ENCODE measurements at places on chromosomes 1 and 21. TPM values are rescaled to one million over a fixed set of nuclear protein-coding genes. Genes with fewer than 3 reads are reported as not detected.

The OR2M3 gene
- total RNA-seq = not detected

The OR2T3 gene
- total RNA-seq = not detected

The SMIM1 gene
- total RNA-seq = 5.3 TPM

The BEND5 gene
- total RNA-seq = 5.6 TPM

The IFI16 gene
- total RNA-seq = 3.4 TPM

DNA sequence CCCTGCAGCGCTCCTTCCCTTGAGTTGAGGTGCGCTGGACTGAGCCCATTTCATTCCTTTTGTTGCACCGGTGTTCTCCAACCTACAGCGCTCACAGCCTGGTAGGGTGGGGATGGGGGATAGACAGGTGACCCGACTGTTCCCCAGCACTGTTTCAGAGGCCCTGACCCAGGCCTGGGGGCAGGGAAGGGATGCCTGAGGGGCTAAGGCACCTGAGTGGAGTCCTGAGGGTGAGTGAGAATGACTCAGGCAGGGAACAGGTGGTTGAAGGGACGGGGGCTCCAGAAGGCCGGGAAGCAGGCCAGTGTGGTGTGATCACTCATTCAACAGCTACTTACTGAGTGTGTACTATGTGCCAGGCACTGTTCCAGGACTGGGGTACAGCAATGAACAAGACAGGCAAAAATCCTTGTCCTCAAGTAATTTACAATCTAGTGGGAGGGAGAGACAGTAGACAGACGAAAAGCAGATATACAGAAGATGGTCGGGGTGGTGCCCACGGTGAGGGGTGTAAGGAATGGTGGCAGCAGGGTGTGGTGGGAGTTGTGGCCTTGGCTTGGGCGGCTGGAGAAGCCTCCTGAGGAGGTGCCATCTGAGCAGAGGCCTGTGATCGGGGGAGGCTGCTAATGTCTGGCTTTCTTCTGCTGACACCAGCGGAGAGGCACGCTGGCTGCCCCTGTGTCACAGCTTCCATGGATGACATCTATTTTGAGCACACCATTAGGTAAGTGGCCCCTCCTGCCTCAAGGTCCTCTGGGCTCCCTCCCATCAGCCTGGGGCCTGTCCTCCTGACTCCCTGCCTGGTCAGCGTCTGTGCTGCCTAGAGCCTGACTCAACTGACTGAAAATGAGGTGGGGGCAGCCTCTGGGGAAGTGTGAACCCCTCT, 37.4 kb downstream of the ACOT11 start:
- peaks cover 3% of the 10 kb centered on the region for H3K4me1 ChIP-seq
- DNase-seq = no peak
- no peaks in the 10 kb centered on the region for H3K27me3 ChIP-seq
- no peak overlapping the region for H3K27ac ChIP-seq

GRCh38 chr1:24425441-24425840, 9.8 kb downstream of the NIPAL3 start:
- no peak overlapping the region for H3K27ac ChIP-seq
- no peak overlapping the region for H3K4me3 ChIP-seq
- no peaks in the 10 kb centered on the region for H3K4me1 ChIP-seq
- no peaks in the 10 kb centered on the region for H3K27me3 ChIP-seq

DNA sequence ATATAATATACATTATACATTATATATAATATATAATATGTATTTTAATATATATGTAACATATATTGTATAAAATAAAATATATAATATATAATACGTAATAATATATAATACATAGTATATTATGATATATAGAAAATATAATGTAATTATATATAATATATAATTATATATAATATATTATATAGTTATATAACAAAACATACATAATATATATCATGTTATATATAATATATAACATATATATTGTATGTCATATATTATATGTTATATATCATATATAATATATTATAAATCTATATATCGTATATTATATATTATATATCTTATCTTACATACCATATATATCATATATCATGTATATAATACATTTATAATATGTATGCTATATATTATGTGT, 248.2 kb upstream of the TPTE start:
- peaks cover 13% of the 10 kb centered on the region for H3K36me3 ChIP-seq
- no peak overlapping the region for H3K27ac ChIP-seq
- no peaks in the 10 kb centered on the region for H3K27me3 ChIP-seq
- DNase-seq = no peak

DNA sequence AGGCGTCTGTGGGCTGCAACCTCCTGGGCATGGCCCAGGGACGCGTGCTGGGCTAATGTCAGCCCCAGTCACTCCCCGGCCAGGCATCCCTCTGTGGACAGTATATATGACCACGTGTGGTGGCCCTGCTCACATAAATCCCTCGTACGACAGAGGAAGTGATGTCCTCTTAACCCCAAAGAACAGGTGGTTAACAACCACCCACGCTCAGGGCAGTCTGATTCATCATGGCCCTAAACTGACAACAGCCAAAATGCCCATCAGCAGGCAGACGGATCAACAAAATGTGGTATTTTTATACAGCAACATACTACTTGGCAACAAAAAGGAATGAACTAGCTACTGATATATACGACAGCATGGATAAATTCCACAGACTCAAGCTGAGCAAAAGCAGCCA, 51.0 kb downstream of the ECE1 start:
- H3K4me1 ChIP-seq = no peaks in the 10 kb centered on the region
- DNase-seq = no peak
- no peak overlapping the region for H3K27ac ChIP-seq
- peaks cover 15% of the 10 kb centered on the region for H3K36me3 ChIP-seq

GRCh38 chr1:2413495-2414296, 1.3 kb upstream of the PEX10 start:
- H3K27ac ChIP-seq = no peak overlapping the region
- H3K36me3 ChIP-seq = peaks cover 17% of the 10 kb centered on the region

DNA sequence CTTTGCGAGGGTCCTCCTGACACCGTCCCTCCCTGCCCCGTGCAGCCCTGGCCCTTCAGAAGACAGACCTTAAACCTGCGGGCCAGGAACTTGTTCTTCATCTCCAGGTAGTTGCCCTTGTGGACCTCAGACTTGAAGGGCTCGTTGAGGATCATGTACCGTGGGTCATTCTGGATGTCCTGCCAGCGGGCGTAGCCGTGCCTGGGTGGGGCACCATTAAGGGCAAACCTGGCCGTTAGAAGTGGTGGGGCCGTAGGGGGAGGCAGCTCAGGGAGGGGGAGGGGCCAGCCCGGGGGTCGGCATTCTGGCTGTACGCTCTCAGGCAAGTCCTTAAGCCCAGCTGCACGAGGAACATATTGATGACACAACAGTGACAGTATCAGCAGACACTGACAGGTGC, 64.6 kb downstream of the KCNAB2 start:
- DNase-seq = no peak
- no peaks in the 10 kb centered on the region for H3K27me3 ChIP-seq
- H3K4me1 ChIP-seq = no peaks in the 10 kb centered on the region
- H3K4me3 ChIP-seq = no peak overlapping the region
- H3K27ac ChIP-seq = no peak overlapping the region

GRCh38 chr1:30286241-30286987, 437.0 kb downstream of the MATN1 start:
- no peak overlapping the region for H3K4me3 ChIP-seq
- no peaks in the 10 kb centered on the region for H3K36me3 ChIP-seq
- no peaks in the 10 kb centered on the region for H3K4me1 ChIP-seq
- no peak overlapping the region for H3K27ac ChIP-seq

- no peak for DNase-seq
- peaks cover 4% of the 10 kb centered on the region for H3K4me1 ChIP-seq
- H3K4me3 ChIP-seq = no peak overlapping the region
- H3K36me3 ChIP-seq = peaks cover 67% of the 10 kb centered on the region
- no peaks in the 10 kb centered on the region for H3K27me3 ChIP-seq
Measured at GRCh38 chr21:42733874-42734273, 80.5 kb downstream of the PDE9A start.

GRCh38 chr1:50959303-50959912, 659 bp downstream of the FAF1 start:
- no peak overlapping the region for H3K27ac ChIP-seq
- H3K36me3 ChIP-seq = no peaks in the 10 kb centered on the region
- DNase-seq = no peak
- H3K4me3 ChIP-seq = peak overlapping the region; percentile 87

DNA sequence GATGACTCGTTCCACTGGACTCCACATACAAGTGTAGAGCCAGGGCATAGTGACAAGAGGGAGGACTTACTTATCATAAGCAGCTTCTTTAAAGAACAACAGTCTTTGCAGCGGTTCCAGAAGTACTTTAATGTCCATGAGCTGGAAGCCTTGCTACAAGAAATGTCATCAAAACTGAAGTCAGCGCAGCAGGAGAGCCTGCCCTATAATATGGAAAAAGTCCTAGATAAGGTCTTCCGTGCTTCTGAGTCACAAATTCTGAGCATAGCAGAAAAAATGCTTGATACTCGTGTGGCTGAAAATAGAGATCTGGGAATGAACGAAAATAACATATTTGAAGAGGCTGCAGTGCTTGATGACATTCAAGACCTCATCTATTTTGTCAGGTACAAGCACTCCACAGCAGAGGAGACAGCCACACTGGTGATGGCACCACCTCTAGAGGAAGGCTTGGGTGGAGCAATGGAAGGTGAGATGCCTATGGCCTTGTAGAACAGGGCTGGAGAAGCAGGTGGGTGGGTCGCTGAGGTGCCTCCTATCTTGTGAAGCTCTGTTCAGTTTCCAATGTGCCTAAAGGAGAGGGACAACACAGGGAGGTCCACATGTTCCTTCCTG, 12.1 kb downstream of the MIA3 start:
- H3K36me3 ChIP-seq = peaks cover 71% of the 10 kb centered on the region
- no peaks in the 10 kb centered on the region for H3K27me3 ChIP-seq
- H3K4me1 ChIP-seq = no peaks in the 10 kb centered on the region
- no peak overlapping the region for H3K27ac ChIP-seq

DNA sequence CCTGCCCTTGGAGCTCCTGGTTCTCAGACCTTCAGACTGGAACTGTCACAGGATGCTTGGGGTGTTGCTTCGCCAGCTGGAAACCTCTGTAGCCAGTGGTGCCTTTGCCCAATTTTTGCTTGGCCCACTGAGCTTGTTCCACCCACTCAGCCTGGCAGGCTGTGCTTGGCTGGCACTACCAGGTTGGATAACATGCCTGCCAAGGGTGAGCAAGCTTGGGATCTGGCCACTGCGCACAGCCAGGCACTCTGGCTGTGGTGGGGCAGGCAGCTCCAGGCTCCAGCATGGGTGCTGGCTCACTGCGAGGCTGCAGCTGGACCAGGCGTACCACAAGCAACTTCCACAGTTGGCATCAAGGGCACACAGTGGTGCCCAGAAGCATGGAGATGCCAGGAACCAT, 967.8 kb upstream of the NCAM2 start:
- no peaks in the 10 kb centered on the region for H3K36me3 ChIP-seq
- H3K27me3 ChIP-seq = no peaks in the 10 kb centered on the region
- no peak for DNase-seq
- no peak overlapping the region for H3K4me3 ChIP-seq
- no peak overlapping the region for H3K27ac ChIP-seq
- H3K4me1 ChIP-seq = no peaks in the 10 kb centered on the region

- H3K4me3 ChIP-seq = no peak overlapping the region
- H3K36me3 ChIP-seq = no peaks in the 10 kb centered on the region
- H3K4me1 ChIP-seq = no peaks in the 10 kb centered on the region
- H3K27ac ChIP-seq = no peak overlapping the region
Measured at GRCh38 chr21:35585155-35585554, 475.2 kb downstream of the SETD4 start.

GRCh38 chr1:177966199-177966598, 3.7 kb downstream of the SEC16B start:
- no peaks in the 10 kb centered on the region for H3K36me3 ChIP-seq
- H3K4me1 ChIP-seq = no peaks in the 10 kb centered on the region
- DNase-seq = no peak

DNA sequence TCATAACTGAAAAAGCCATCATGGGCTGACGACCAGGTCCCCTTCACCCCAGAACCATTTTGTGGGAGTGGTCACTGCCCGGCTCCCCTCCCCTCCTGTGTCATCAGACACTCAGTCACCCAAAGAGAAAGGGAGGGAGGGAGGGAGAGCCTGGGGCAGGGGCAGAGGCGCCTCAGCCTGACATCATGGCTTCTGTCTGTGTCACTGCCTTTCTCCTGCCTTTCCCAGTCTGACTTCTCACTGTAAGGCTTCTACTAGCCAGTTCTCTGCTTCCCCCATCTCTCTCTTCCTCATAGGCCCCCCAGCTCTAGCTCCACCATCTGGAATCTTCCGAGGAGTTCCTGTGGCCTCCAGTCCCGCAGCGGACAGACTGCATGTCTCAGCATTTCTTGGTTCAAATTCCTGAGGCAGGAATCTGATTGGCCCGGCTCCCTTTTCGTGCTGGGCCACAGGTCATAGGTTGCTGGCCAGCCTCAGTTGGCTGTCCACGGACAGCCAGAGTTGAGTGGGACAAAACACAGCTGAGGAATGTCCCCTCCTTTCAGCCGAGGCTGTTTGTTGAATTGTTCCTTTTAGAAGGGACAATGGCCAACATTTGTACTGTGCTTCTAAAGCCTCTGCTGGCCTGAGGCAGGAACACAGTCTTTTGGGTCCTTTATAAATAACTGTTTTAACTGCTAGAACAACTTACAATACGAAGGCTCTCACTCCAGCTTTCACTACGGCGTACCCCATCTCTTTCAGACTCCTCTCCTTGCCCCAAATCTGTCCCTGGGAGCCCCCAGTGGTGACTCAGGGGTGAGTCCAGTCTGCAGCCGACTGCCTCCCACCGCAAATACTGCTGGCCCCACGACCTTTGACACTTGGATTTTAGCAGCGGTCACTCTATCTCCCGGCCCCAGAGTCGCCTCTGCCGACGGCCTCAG, 18.7 kb upstream of the KANK4 start:
- DNase-seq = peak; percentile 52
- no peak overlapping the region for H3K27ac ChIP-seq
- no peaks in the 10 kb centered on the region for H3K27me3 ChIP-seq
- H3K36me3 ChIP-seq = no peaks in the 10 kb centered on the region
- no peaks in the 10 kb centered on the region for H3K4me1 ChIP-seq
- H3K4me3 ChIP-seq = no peak overlapping the region

- H3K36me3 ChIP-seq = peaks cover 91% of the 10 kb centered on the region
- H3K27ac ChIP-seq = no peak overlapping the region
- no peak overlapping the region for H3K4me3 ChIP-seq
- H3K4me1 ChIP-seq = no peaks in the 10 kb centered on the region
- DNase-seq = no peak
Measured at GRCh38 chr21:45280969-45281368, 6.7 kb downstream of the POFUT2 start.

DNA sequence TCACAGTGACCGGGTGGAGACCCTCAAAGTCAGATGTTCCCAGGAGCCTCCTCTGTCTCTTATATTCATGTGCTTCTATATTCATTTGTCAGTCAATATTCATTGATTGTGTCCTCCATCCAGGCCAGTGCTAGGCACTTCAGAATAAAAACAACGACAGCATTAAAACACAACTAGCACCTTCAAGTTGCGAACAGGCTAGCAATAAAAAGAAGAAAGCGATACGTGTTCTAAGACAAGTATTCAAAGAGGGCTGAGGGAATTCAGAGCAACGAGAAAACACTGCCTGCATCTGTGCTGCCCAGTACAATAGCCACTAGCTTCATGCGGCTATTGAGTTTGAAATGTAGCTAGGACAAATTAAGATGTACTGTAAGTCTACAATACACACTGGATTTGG, 138.0 kb downstream of the PLXNA2 start:
- H3K36me3 ChIP-seq = no peaks in the 10 kb centered on the region
- H3K27ac ChIP-seq = no peak overlapping the region
- no peaks in the 10 kb centered on the region for H3K27me3 ChIP-seq
- no peak for DNase-seq
- no peak overlapping the region for H3K4me3 ChIP-seq
